ENCODE measurements at places on chromosomes 2 and 18.

DNA sequence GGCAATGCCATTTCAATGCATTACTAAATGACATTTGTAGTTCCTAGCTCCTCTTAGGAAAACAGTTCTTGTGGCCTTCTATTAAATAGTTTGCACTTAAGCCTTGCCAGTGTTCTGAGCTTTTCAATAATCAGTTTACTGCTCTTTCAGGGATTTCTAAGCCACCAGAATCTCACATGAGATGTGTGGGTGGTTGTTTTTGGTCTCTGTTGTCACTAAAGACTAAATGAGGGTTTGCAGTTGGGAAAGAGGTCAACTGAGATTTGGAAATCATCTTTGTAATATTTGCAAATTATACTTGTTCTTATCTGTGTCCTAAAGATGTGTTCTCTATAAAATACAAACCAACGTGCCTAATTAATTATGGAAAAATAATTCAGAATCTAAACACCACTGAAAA lies 45.3 kb downstream of the HADHB start:
- no peak for DNase-seq

DNA sequence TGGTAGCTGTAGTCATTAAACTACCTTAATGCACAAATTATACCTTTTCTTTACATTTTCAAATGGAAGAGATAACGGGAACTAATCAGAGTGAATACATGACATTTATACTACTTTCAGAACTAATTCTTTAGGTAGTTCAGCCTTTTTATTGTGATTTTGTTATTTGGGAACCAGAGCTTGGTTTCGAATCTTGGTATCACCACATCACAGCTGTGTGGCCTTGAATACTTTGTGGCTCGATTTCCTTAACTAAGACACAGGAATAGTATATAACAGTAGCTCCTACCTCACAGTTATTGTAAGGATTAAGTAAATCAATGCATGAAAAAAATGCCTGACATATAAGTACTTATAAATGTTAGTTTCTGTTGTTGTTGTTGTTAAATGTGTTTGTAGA lies 240.0 kb downstream of the WDR7 start:
- no peak for DNase-seq

DNA sequence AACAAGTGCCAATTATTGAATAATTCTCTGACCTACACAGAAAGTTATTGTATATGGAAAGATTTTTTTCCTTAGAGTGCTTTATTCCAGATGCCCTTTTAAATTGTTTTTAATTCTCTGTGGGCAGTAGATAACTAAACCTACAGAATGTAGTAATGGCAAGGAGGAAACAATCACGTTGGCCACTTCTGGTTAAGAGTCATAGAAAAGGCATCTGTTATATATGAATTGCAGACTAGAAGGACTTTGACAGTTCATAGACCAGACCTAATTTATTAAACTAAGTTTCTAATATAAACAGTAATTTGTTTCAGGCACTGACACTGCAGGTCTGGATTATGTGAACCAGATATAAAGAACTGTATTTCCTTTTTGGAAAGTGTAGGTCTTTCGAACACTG lies 607.5 kb downstream of the PLCL1 start:
- no peak for DNase-seq

DNA sequence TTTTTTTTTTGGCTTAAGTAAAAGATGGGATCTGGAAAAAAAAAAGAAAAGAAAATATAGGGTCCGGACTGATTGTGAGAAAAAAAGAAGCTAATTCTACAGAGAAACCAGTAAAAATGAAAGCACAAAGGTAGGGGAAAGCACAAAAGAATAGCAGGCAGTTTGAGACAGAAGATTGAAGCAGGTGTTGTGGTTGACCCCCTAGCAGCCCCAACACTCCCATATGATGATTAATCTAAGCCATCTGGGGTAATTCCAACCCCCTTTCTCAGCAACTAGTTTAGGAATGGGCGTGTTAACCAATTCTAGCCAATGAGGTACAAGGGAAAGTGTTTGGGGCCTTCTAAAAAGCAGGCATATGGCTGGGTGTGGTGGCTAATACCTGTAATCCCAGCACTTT lies 77.0 kb downstream of the MBD2 start:
- no peak for DNase-seq

- no peak for DNase-seq
Measured at GRCh38 chr2:127107622-127107999, 657 bp upstream of the BIN1 start.

- no peak for DNase-seq
Measured at GRCh38 chr2:162549081-162549480, 205.1 kb downstream of the GCA start.

DNA sequence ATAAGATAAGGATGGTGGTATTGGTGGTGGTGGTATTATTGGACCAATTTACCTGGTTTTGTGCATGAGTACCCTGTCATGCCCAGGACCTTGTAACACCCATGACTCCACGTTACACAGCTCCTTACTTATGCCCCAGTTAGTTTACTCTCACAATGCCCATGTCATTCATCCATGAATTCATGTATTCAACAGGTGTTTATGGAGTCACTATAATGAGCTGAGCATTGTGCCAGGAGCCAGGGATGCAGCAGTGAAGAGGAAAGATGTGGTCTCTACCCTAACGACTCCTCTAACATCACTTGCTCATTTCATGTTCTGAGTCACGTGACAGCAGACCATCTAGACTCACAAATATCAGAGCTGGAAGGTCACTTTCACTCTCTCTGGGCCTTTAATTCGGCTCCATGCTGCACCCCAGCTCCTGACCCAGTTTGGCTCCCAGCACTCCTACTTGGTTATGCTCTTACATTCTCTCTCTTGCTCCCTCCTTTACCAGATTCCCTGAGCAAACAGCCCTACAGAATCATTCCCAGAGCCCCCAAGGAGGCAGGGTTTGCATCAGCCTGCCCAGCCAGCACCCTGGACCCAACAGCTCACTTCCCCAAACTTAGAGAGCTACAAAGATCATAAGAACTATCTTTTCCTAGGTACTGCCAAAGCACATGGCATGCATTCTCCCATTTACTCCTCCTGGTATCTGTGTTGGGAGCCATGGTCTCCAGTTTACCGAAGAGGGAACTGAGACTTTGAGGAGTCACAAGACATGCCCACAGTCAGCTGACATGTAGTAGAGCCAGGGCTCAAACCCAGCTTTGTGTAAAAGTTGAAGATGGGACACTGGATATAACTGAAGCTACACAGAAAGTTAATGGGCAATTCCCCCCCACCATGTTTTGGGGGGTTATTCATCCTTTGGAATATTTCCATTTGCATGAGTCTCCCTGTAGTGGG lies 449.9 kb downstream of the LRATD1 start:
- DNase-seq = no peak

GRCh38 chr2:24469148-24469650 lies 21.9 kb upstream of the NCOA1 start:
- DNase-seq = no peak

DNA sequence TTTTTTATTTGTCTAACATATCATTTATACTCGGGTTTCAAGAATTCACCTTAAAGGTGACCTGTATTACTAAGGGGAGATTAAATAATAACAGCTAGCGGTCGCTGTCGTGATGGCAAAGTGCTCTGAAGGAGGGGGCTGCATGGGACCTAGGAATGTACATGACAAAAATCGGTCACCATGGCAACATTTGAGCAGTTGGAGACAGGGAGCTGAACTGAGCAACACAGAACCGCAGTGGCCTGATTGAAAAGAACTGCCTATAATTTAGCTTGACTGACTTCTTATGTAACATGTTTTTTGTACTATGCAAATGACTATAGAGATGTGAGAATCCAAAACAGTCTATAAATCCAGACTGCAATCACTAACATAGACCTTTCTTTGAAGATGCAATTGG lies 34.3 kb upstream of the EPHA4 start:
- no peak for DNase-seq
